Activated gamma-delta T cell treated with Interleukin-2 at 50 U/mL for 16 hours (primary cell): ENCODE measurements at places on chromosomes 1 and 21.
A peak's percentile ranks its signal among the peaks of the same experiment; 100 is the strongest.

- no peak for DNase-seq
Measured at GRCh38 chr1:226874579-226875425, 4.4 kb downstream of the PSEN2 start.

GRCh38 chr1:41608211-41608610, 123.7 kb upstream of the EDN2 start:
- no peak for DNase-seq

DNA sequence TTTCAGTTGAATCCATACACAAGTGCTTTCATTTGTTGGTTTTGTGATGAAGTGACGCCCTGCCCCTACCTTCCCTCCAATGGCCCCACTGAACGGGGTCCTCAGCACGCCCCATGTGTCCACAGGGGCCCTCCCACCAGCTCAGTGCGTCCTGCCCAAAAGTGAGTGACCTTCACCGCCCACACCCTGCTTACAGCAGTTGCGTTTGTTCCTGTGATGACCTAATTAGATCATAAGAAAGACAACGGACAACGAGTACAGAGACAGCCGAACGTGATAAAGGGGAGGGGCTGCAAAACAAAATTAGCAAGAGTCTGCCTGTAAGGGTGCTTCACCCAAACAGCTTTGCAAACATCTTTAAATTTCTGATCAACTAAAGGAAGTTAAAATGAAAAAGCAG, 38.2 kb upstream of the RIPK4 start:
- no peak for DNase-seq

DNA sequence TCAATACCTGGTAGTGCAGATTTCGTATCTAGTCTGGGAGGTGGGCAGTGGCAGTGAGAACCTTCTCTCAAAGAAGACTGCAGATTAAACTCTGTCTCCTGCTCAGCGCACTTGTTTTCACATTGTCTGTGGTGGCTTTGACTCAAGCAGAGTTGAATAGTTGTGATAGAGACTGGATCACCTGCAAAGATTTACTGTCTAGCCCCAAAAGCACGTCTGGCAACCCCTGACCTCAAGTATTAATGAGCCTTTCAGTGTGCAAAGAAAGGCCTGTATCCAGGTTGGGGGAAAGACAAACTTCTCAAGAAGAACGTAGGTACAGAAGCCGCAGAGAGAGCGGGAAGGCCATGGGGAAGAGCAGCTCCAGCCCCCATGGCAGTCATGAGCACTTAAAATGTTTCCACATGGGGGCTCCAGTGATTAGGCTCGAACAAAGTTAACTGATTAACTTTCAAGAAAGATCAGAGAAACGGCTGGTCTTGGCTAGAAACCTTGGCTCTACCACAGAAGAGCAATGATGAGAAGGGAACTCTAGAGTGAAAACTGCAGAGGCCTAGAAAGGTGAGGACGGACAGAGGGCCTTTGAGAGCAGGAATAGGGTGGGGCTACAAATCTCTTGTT, 15.2 kb downstream of the HENMT1 start:
- DNase-seq, result no peak

DNA sequence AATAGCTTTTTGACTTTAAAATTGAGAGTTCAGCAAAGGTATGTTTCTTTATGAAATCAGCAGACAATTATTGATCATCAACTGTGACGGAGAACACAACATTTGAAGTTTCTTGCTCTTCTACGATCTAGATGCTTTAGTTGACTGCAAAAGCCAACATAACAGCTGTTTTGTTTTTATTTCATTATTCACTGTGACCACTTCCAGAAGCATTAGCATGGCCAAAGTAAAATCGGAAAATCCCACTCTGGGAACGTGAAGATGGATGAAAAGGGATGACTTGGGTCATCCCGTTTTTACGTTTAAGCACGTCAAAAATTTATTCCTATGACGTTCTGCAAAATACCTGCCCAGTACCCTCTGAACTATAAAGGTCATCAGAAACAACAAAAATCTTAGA, 833.0 kb upstream of the ADAMTS5 start:
- no peak for DNase-seq

GRCh38 chr1:43171312-43171875, 696 bp downstream of the EBNA1BP2 start:
- no peak for DNase-seq

- DNase-seq, result no peak
Measured at GRCh38 chr21:41817228-41817627, 50.4 kb upstream of the RIPK4 start.

GRCh38 chr1:85626818-85627217, 46.3 kb downstream of the CCN1 start:
- DNase-seq, result no peak

GRCh38 chr1:246482805-246483568, 24.1 kb downstream of the SMYD3 start:
- DNase-seq, result no peak

GRCh38 chr1:10662824-10663677, 133.4 kb downstream of the CASZ1 start:
- DNase-seq, result no peak

DNA sequence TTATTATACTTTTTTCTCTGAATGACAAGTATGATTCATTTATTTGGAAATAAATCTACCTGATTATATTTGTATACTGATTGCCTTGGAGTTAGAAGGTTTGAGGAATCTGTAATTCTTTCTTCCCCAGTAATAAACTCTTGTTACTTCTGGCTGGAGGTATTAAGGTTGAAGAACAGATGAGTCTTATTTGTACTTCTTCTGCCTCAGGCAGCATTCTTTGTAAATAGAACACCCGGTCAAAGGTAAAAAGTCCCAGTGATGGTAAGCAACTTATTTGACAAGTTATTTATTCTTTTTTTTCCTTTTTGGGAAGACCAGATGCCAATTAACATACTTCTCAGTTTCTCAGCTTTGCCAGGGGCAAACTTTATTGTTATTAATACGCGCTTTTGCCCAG, 12.9 kb downstream of the SNX27 start:
- DNase-seq, result no peak

DNA sequence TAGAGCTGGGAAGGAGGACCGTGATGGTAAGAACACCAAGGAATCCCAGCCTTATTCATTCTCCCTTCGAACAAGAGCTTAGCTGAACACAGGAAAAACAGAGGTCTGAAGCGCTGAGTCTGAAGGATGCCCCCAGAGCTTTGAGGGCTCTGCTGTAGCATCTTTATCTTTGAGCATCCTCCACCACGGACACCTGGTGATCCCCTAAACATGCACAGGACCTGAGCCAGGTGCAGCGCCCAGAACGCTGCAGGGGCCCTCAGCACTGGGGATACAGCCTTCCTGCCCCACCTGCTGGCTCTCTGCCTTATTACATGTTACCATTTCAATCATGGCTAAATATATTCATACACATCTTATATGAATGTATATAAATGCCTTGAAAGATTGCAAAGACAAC, 7.7 kb upstream of the GPATCH4 start:
- peak; percentile 62 for DNase-seq

- peak; percentile 90 for DNase-seq
Measured at GRCh38 chr1:201019321-201019977, 4.1 kb downstream of the KIF21B start.

DNA sequence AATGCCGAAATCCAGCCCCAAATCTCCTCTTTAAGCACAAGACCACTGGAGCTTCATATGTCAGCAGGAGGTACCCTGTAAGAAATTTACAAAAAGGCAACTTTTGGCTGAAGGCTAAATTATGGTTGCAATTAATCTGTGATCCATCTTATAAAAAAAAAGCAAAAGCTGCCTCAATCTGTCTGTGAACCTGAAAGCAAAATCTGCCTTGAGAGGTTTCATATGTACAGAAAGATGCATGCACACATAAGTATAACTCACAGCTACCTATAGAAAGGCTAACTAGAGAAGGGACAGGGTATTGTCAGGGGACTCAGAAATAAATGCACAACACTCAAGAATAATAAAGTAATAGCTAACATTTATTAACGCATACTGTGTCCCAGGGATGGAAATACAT, 964.2 kb upstream of the ADGRL2 start:
- no peak for DNase-seq
